ENCODE measurements at places on chromosomes 11 and 22.

DNA sequence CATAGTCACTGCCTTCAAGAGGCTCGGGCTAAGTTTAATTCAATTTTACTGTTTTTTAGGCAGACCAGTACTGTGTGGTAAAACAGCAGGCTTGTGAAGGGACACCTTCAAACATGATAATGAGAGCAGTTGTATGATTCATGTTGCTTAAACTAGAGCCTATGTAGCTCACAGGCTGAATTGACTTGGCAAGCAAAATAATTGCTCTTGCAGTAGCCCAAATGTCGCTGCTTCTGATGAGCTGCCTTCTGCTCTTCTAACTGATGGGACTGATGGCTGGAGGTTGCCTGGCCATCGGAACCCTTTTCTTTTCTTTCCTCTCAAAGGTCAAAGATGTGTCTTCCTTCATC, 137.6 kb downstream of the MAML2 start:
- DNase-seq = no peak

DNA sequence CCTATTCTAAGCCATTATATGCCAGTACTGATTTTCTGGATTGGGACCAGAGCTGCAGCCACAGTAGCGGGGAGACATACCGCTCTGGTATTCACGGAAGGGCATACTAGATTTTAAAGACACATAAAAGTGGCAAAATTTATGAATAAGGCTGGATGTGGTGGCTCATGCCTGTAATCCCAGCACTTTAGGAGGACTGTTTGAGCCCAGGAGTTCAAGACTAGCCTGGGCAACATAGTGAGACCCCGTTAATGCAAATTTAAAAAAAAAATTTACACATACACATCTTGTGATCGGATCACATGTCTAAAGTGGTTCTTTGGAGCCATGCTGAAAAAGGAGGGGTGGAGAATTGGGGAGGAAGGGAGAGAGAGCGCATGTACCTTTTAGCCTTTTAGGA, 9.0 kb downstream of the RPL27A start:
- no peak for DNase-seq

DNA sequence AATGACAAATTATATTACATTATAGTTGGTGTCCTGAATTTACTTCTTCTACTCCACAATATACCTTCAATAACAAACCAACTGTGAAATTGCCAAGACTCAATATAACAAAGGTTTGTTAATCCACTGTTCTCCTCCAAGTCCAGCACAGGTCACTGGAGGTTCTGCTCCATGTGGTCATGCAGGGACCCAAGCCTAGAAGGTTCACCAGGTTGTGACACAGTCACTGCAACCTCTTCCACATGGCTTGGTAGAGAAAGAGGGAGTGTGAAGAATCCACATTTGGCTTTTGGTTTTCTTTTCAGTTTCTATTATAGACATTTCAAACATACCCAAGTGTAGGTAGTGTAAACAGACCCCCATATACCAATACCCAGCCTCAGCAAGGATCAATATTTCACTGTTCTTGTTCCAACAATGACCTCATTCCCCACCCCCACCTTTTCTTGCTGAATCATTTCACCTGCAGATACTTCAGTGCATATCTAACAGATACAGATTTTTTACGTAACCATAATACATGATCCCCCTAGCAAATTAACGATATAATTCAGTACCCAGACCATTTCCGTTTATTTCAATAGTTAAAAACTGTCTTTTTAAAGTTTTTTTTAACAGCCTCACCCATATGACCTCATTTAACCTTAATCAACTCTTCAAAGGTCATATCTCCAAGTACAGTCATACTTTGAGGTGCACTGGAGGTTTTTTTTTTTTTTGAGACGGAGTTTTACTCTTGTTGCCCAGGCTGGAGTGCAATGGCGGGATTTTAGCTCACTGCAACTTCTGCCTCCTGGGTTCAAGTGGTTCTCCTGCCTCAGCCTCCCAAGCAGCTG, 14.1 kb downstream of the FGF19 start:
- no peak for DNase-seq

DNA sequence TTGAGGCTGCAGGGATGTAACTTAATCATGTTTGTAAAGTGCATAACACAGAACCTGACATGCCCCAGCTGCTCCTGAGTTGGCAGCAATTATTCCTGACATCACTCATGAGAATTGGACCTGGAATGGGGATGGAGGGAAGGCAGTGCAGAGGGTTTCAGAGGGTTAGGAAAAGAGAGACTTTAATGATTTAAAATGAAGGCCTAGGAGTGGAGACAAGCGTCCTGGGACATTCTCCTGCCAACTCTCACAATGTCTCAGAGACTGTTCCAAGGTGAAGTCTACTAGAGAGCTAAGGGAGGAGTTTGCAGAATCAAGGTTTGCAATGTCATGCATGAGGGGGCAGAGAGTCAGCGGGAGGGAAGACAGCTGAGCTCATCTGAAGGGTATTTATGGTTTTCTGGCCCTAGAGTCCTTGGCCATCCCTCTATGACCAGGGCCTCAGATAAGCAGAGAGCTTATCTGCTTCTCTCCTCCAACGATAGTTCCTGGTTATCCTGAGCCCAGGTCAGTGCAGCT, 36.9 kb downstream of the GGTLC2 start:
- no peak for DNase-seq

- no peak for DNase-seq
Measured at GRCh38 chr11:61516191-61516590, 7.6 kb downstream of the LRRC10B start.

DNA sequence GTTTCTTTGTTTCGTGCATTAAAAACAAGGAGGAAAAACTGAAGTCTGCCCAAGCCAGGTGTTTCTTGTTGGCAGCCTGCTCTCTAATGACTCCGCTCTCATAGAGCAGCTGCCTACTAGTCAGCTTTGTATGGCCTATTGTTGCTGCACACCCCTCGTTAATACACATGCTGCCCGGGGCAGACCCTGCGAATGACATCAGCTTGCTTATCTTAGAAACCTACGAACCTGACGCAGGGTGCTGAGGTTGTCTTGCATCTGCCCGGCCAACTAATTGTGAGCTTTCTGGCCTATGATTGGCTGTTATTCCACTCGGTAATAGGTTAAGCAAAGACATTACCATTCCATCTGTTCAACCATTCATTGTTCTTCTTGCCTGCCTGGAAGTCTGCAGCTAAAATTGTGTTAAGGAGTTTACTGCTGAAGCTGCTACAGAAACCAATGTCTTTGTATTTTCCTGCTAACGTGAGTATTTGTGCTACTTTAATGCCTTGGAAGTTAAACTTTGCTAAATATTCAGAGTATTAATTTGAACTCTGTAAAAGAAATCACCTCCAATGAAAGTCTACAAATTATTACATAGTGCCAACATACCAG, 37.5 kb downstream of the ZC3H12C start:
- peak; percentile 58 for DNase-seq

DNA sequence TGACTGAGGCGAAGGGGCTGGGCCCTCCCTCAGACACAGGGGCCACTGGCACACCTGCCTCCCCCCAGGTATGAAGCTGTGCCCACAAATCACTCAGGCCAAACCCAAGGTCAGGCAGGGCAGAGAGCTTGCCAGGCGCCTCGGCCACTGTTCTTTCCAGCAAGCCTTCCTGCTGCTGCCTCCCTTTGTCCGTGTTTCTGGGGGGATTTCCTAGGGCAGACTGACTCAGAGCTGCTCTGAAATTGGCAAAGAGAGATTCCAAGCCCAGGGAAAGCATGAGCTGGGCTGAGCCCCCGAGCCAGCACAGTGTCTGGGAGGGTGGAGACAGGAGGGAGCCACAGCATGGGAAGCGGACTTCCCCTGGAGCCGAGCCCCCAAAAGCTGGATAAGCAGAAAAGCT, 33.2 kb downstream of the PPP2R1B start:
- peak; percentile 64 for DNase-seq

GRCh38 chr11:14611939-14612338, 31.7 kb upstream of the PDE3B start:
- DNase-seq = no peak

- no peak for DNase-seq
Measured at GRCh38 chr11:19306179-19306944, 65.6 kb upstream of the E2F8 start.

- peak; percentile 69 for DNase-seq
Measured at GRCh38 chr11:2837096-2837601, 48.4 kb downstream of the CDKN1C start.

DNA sequence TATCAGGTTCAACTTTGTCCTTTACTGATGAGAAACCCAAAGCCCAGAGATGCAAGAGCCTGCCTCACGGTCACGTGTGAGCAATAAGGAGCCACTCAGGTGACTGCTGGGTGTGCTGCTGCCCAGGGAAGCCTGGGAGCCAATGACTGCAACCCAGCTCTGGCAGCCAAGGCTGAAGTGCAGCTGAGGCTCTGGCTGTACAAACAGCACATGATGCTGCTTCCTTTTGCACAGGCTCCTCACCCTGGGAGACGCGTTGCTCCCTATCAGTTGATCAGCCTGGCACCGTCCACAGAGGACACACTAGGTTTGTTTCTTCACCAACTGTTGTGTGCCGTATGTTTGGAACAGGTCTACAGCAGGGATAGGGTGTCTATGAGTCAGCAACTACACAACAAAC, 168.7 kb downstream of the EFCAB6 start:
- no peak for DNase-seq

GRCh38 chr11:74826901-74827300, 78.3 kb downstream of the RNF169 start:
- no peak for DNase-seq

GRCh38 chr22:39664485-39665200, 94.1 kb downstream of the CACNA1I start:
- no peak for DNase-seq

DNA sequence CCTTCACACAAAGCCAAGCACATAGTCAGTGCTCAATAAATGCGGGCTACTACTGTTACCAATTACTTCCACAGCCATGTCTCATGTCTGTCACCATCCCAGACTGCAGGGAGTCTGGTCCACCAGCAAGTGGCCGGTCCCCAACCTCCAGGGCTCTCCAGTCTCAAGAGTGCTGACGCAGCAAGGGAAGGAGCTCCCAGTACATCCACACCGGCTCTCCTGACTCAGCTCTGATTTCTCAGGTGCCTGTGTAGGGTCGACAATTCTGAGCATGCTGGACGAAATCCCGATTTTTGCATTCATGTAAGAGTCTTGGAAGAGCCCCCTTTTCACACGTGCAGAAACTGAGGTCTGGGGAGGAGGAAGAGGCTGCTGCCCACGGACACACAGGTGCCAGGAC, 10.3 kb upstream of the NEFH start:
- DNase-seq = no peak

DNA sequence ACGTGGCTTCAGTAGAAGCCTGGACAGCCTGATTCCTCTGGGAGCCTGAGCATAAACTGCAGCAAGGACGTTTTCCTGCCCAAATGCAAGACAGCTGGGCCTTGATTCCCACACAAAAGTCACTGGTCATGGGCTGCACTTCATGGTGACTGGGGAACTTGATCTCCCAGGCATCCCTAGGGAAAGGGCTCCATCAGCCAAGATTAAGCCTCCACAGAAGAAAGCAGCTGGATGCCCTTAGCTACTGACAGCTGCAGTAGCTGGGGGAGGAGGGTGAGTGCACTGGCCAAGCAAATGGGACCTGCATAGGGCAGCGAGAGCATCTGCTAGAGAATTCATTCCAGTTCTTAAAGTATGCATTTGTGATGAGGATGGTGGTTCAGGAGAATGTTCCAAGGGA, 267.4 kb upstream of the ISX start:
- DNase-seq = peak; percentile 65

DNA sequence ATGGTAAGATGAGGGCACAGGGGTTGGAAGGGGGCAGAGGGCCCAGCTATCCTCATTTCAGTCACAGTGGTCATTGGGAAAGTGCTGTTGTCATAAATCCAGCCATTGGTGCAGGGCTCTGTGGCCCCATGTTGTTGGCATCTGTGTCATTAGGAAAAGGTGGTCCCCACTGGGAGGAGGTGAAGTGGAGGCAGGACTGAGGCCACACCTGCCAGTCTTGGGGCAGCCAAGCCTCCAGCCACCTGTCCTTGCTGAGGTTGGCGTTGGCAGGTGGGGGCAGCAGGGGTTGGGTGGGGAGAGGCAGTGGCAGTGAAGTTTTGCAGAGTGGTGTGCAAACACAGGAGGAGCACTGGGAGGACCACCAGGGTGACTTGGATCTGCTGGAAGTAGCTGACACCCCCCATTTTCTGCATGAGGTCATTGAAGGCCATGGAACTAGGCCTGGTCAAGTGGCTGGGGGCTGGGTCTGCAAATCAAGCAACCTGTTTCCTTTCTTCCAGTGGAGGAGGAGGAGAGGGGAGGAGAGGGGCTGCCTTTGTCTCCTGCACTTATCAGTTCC, 25.3 kb downstream of the SLC22A6 start:
- no peak for DNase-seq

GRCh38 chr11:96538104-96538503, 148.3 kb downstream of the JRKL start:
- no peak for DNase-seq

- DNase-seq = no peak
Measured at GRCh38 chr11:118243161-118243560, 9.0 kb downstream of the MPZL3 start.

GRCh38 chr11:120130991-120131760, 6.7 kb downstream of the TRIM29 start:
- DNase-seq = peak; percentile 27

GRCh38 chr11:36088266-36088972, 144.6 kb downstream of the LDLRAD3 start:
- no peak for DNase-seq

- DNase-seq = no peak
Measured at GRCh38 chr11:102957953-102958352, 2.4 kb upstream of the MMP13 start.

DNA sequence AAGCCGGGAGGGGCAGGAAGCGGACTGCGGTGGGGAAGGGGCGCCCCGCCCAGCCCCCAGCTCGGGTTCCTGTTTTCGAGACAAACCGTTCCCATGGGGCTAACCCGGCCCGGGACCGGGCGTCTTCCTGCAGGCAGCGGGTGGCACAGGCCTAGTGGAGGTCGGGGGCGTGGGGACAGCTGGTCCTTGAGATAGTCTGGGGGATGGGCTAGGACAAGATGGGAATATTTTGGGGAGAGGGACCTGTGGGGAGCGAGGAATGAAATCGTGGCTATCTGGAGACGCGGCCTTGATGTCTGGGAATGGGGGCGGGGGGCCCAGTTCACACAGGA, 1.2 kb upstream of the RASGRP2 start:
- DNase-seq = no peak

DNA sequence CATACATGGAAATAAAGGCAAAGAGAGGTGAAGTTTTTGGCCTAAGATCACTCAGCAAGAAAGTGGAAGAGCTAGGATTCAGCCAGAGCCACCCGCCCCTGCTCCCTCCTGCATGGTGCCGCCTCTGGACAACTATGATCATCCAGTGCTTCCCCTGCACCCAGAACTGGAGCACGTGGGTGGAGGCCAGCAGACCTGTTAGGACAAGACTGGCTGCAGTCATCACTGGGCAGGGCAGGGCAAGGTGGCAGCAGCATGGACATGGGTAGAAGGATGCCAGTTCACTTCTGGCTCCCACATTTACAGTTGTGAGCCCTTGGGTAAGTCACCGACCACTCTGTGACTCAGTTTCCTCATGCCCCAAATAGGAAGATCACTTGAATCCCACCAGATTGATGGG, 131.0 kb downstream of the FBXO7 start:
- DNase-seq = no peak

GRCh38 chr11:47358731-47359051, 6.2 kb upstream of the MYBPC3 start:
- DNase-seq = no peak

- no peak for DNase-seq
Measured at GRCh38 chr11:64787526-64788320, 9.4 kb upstream of the SF1 start.

GRCh38 chr11:85590848-85591483, 36.2 kb downstream of the DLG2 start:
- no peak for DNase-seq

GRCh38 chr11:42161886-42162285, 702.4 kb upstream of the LRRC4C start:
- no peak for DNase-seq

Measured in right forelimb (tissue), 1 donor.